ENCODE measurements at places on chromosomes 3 and 15. TPM values are rescaled to one million over a fixed set of nuclear protein-coding genes. Genes with fewer than 3 reads are reported as not detected.

DNA sequence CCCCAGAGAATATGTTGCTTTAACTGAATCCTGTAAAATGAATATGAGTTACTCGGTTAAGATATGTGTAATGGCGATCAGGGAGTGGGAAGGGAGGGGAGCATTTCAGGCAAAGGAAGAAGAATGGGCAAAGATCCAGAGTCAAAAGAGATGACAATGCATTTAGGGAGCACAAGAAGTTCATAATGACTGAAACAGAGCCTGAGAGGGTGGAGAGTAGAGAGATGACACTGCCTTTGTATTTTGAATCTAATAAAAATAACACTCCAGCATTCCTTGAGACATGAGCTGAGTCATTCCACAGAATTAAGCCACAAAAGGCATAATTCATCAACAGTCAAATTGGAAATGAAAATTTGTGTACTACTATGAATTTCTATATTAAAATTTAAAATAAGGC is 105.3 kb upstream of the PEX5L start:
- H3K4me3 ChIP-seq: no peak overlapping the region
- no peaks in the 10 kb centered on the region for H3K36me3 ChIP-seq
- H3K27ac ChIP-seq: no peak overlapping the region
- DNase-seq: no peak
- no peaks in the 10 kb centered on the region for H3K27me3 ChIP-seq
- no peaks in the 10 kb centered on the region for H3K4me1 ChIP-seq

DNA sequence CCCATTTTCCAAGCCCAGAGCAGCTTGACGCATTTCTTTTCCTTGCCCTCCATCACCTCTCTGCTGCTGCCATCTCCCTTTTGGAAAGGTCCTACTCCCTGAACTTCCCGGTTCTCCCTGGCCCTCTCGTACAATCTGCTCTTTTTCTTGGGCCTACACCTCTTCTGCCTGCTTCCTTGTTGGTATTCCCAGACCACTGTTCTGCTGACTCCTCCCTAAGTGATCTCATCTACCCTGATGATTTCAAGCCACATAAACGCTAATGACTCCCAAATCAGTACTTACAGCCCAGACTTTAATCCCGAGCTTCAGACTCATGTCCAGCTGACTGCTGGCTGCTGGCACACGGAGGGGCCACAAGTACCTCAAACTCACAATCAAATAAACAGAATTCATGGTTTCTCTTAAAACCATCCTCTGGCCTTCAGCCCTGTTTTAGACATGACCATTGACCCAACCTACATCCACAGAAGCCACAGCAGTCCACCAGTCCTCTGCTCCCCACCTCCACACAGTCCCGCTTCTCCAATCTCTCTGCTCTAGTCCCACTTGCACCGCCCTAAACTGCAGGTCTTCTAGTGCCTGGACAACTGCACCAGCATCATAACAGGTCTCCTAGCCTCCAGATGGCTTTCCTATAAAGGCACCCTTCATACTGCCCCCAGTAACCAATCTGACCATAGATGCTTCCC is 57.6 kb downstream of the AAGAB start:
- no peak overlapping the region for H3K4me3 ChIP-seq
- H3K27me3 ChIP-seq: no peaks in the 10 kb centered on the region
- no peak overlapping the region for H3K27ac ChIP-seq
- no peak for DNase-seq
- no peaks in the 10 kb centered on the region for H3K4me1 ChIP-seq
- no peaks in the 10 kb centered on the region for H3K36me3 ChIP-seq

- H3K4me1 ChIP-seq: no peaks in the 10 kb centered on the region
- no peaks in the 10 kb centered on the region for H3K36me3 ChIP-seq
- no peak overlapping the region for H3K27ac ChIP-seq
Observed at GRCh38 chr3:58640700-58641372, 25.7 kb downstream of the FAM3D start.

The SLCO2A1 gene
- total RNA-seq: 1.1 TPM

DNA sequence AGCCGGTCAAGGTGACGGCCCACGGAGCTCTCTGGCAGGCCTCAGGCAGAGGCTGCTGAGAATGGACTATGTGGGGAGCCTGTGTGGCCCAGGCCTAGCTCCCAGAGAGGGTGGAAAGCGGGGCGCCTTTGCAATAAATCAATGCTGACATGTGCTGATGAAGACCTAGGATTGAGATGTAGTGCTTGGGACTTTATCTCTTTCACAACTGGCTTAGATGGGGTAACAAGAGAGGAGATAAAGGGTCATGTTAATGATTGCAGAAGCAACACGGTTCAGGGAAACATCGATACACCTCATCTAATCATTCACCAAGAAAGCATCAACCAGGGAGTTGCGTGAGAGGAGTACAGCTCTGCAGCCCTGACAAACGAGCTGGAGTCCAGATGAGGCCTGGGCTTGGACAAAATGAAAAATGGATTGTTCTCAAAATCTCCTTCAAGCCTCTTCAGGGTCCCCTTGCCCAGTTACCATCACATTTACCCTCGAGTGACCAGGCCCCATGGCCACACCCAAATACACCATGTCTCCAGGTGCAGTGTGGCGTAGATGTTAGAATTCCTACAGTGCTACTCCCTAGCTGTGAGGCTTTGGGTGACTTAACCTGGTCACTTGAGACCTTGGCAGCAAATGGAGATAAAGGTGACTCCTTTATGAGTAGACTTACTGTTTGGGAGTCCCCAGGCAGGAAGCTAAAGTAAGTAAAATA is 146.4 kb upstream of the LIPC start:
- no peaks in the 10 kb centered on the region for H3K36me3 ChIP-seq
- H3K27ac ChIP-seq: no peak overlapping the region
- no peaks in the 10 kb centered on the region for H3K4me1 ChIP-seq
- no peak overlapping the region for H3K4me3 ChIP-seq
- no peaks in the 10 kb centered on the region for H3K27me3 ChIP-seq

DNA sequence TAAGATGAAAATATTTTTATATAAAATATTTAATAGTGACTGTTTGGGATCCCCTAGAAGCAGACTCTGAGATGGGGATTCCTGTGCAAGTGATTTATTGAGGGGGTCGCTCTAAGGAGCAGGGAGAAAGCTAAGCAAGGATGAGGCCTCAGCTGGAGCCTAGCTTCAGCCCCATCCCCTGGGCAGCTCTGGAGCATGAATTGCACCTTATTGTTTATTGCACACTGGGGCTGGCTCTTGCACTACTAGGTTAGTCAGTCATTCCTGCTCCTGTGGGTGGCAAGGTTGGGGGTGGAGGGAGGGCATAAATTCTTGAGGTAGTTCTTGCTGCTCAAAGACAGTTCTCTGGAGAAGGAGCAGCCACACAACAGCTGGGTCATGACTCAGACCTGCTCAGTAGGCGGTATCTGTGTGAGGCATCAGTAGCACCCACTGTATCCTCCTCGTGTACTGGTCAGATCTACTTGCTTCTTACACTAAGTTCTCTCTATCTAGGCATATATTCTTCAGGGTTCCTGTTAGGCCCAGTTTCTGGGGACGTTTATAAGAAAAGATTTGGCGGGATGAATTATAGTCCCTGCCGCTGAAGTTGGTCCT is 27.2 kb upstream of the TNFSF10 start:
- H3K4me3 ChIP-seq: no peak overlapping the region
- H3K27me3 ChIP-seq: no peaks in the 10 kb centered on the region
- H3K27ac ChIP-seq: no peak overlapping the region
- no peak for DNase-seq
- H3K36me3 ChIP-seq: no peaks in the 10 kb centered on the region
- no peaks in the 10 kb centered on the region for H3K4me1 ChIP-seq

DNA sequence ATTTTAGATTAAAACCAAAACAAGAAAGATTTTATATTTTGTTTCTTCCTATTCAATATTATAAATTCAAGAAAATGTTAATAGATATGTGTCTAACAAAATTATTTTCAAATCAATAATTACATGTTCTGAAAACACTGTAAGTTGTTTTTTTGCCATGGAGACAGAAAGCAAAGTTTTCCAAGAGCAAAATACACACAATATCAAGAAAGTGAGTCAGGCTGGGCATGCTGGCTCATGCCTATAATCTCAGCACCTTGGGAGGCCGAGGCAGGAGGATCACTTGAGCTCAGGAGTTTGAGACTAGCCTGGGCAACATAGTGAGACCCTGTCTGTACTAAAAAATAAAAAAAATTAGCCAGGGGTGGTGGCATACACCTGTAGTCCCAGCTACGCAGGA is 71.7 kb downstream of the TTC23 start:
- peaks cover 2% of the 10 kb centered on the region for H3K4me1 ChIP-seq
- no peaks in the 10 kb centered on the region for H3K27me3 ChIP-seq
- no peak for DNase-seq
- no peaks in the 10 kb centered on the region for H3K36me3 ChIP-seq
- no peak overlapping the region for H3K27ac ChIP-seq

The ALDH1A2 gene
- 0.31 TPM for total RNA-seq

The GOLGA8T gene
- 1.5 TPM for total RNA-seq

- H3K4me3 ChIP-seq: no peak overlapping the region
- no peak for DNase-seq
- no peaks in the 10 kb centered on the region for H3K4me1 ChIP-seq
- no peaks in the 10 kb centered on the region for H3K27me3 ChIP-seq
- no peak overlapping the region for H3K27ac ChIP-seq
Observed at GRCh38 chr3:94420931-94421330, 358.1 kb downstream of the NSUN3 start.

GRCh38 chr3:141373768-141374526 is 5.6 kb downstream of the ZBTB38 start:
- H3K27ac ChIP-seq: no peak overlapping the region
- H3K4me3 ChIP-seq: no peak overlapping the region
- H3K4me1 ChIP-seq: peaks cover 3% of the 10 kb centered on the region
- DNase-seq: no peak
- no peaks in the 10 kb centered on the region for H3K27me3 ChIP-seq

DNA sequence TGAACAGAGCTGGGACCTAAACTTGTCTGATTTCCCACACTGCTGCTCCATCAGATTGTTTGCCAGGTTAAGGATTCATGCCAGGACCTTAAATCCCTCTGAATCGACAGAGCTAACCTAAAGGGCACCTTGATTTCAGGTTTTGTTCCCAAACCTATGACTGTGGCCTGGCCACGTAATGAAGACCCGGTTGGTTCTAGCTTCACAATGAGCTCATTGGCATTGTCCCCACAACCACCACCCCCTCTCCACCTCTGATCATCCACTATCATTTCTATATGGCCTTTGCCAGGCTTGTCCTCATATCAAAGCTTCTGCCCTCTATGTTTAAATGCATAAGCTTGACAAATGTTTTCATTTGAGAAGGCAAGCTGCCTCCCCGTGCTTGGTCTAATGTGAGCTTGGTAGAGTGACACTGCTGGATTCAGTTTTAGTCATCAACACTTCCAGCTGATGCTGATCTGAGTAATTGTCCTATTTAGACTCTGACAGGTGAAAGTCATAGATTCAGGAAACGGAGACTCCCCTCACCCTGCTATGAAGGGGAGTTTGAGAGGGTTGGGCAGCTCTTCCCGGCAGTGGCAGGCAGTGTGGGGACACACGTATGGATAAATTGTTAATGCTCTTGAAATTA is 407.1 kb upstream of the CFAP20DC start:
- H3K27ac ChIP-seq: no peak overlapping the region
- no peaks in the 10 kb centered on the region for H3K36me3 ChIP-seq
- no peak for DNase-seq
- no peaks in the 10 kb centered on the region for H3K4me1 ChIP-seq

- no peaks in the 10 kb centered on the region for H3K4me1 ChIP-seq
- H3K36me3 ChIP-seq: no peaks in the 10 kb centered on the region
- H3K27me3 ChIP-seq: no peaks in the 10 kb centered on the region
- H3K4me3 ChIP-seq: no peak overlapping the region
Observed at GRCh38 chr3:13494463-13495350, 14.6 kb downstream of the HDAC11 start.

- H3K4me1 ChIP-seq: no peaks in the 10 kb centered on the region
- H3K27ac ChIP-seq: no peak overlapping the region
- no peaks in the 10 kb centered on the region for H3K36me3 ChIP-seq
- no peaks in the 10 kb centered on the region for H3K27me3 ChIP-seq
- DNase-seq: no peak
Observed at GRCh38 chr15:100220058-100220768, 121.6 kb downstream of the ADAMTS17 start.

DNA sequence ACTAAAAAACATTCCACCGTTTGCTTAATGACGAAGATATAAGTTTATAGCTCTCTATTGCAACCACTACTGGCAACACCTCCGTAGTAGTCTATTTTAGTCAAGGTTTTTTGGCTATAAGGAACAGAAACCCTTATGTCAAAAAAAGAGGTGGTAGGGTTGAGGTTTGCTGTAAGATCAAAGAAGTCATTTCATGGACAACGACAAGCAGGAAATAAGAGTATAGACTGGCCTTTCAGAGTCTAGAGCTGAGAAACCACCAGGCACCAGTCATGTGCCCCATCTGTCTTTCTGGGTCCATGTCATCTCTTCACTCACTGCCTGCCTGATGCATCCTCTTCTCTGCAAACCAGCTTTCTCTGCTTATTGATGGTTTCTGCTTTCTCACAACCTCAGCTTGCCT is 42.7 kb downstream of the THBS1 start:
- no peaks in the 10 kb centered on the region for H3K4me1 ChIP-seq
- no peak overlapping the region for H3K27ac ChIP-seq
- H3K27me3 ChIP-seq: no peaks in the 10 kb centered on the region
- no peaks in the 10 kb centered on the region for H3K36me3 ChIP-seq
- no peak for DNase-seq

GRCh38 chr15:64836023-64836536 is 5.6 kb upstream of the PLEKHO2 start:
- H3K4me1 ChIP-seq: peaks cover 7% of the 10 kb centered on the region
- no peak for DNase-seq
- no peaks in the 10 kb centered on the region for H3K27me3 ChIP-seq
- no peak overlapping the region for H3K27ac ChIP-seq
- no peak overlapping the region for H3K4me3 ChIP-seq
- no peaks in the 10 kb centered on the region for H3K36me3 ChIP-seq

GRCh38 chr15:25737218-25737643 is 125.9 kb downstream of the ATP10A start:
- H3K4me3 ChIP-seq: no peak overlapping the region
- H3K36me3 ChIP-seq: no peaks in the 10 kb centered on the region
- H3K27ac ChIP-seq: no peak overlapping the region
- no peak for DNase-seq
- H3K4me1 ChIP-seq: no peaks in the 10 kb centered on the region

The KNL1 gene
- total RNA-seq: 22.5 TPM

- H3K27me3 ChIP-seq: no peaks in the 10 kb centered on the region
- no peak for DNase-seq
- H3K27ac ChIP-seq: no peak overlapping the region
- no peaks in the 10 kb centered on the region for H3K36me3 ChIP-seq
- H3K4me1 ChIP-seq: 0 out of 2 replicates have a peak, but pooled peaks cover 3% of the 10 kb centered on the region
Observed at GRCh38 chr3:4703054-4703480, 209.9 kb downstream of the ITPR1 start.

DNA sequence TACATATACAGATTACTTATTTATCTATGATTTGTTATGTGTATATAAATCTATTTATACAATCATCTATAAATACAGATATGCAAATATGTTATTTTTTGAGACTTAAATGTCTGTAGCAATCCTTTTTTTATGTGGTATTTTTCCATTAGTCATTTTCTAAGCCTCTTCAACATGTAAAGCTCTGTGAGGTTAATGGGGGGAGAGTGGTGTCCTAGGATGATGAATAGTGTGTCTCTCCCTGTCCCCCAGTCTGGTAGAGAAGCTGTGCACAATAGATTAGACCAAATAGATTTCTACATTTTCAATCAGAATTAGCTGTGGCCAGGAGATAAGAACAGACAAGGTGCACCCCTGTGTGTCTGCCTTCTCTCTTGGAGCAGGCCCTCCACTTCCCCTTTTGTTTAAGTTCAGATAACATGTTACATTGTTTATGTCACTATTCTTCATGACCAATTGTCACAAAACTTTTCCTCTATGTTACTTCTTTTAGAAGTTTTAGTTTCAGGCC is 453.9 kb downstream of the LPP start:
- no peaks in the 10 kb centered on the region for H3K4me1 ChIP-seq
- no peak overlapping the region for H3K4me3 ChIP-seq
- no peak overlapping the region for H3K27ac ChIP-seq
- no peaks in the 10 kb centered on the region for H3K27me3 ChIP-seq
- peaks cover 11% of the 10 kb centered on the region for H3K36me3 ChIP-seq

The GP9 gene
- not detected for total RNA-seq

Data from H1 (cell line).